ENCODE measurements at places on chromosomes 4 and X. TPM values are rescaled to one million over a fixed set of nuclear protein-coding genes. Genes with fewer than 3 reads are reported as not detected.

The MAGEB10 gene
- not detected for total RNA-seq

The MAGEA4 gene
- not detected for total RNA-seq

GRCh38 chr4:99038213-99038612 lies 42.7 kb downstream of the METAP1 start:
- no peak for DNase-seq

The PAQR3 gene
- total RNA-seq, result 10.2 TPM

GRCh38 chrX:43585922-43586321 lies 70.2 kb upstream of the MAOA start:
- no peak for DNase-seq

The PCDH19 gene
- total RNA-seq, result 0.76 TPM

GRCh38 chr4:81565142-81565870 lies 93.6 kb upstream of the RASGEF1B start:
- DNase-seq, result no peak

The HERC5 gene
- 19.3 TPM for total RNA-seq

GRCh38 chrX:121308276-121308805 lies 260.9 kb downstream of the GLUD2 start:
- DNase-seq, result no peak

DNA sequence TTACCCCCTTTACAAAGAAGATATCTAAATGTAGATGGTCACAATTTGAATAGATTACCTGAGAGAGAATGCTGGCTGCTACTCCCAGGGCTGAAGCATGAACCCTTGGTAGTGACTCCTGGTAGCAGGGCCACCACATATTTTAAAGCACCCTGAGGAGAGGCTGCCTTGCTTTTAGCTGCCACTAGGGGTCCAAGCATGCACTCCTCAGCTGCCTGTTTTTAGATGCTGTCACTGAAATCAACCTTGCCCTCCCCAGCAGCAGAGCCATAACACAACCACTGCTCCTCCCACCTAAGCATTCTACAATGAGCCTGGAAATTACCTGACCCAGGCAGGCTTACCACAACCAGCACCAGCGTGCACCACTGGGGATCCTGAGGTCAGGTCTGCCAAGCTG lies 850.9 kb downstream of the FAM133A start:
- no peak for DNase-seq

The NLGN3 gene
- total RNA-seq, result 0.19 TPM

GRCh38 chr4:187256897-187257296 lies 533.2 kb upstream of the FAT1 start:
- no peak for DNase-seq

- no peak for DNase-seq
Observed at GRCh38 chr4:180153587-180153986, 2089.6 kb upstream of the TENM3 start.

The ADGRG4 gene
- total RNA-seq, result under 0.01 TPM

The LNX1 gene
- 1.6 TPM for total RNA-seq

DNA sequence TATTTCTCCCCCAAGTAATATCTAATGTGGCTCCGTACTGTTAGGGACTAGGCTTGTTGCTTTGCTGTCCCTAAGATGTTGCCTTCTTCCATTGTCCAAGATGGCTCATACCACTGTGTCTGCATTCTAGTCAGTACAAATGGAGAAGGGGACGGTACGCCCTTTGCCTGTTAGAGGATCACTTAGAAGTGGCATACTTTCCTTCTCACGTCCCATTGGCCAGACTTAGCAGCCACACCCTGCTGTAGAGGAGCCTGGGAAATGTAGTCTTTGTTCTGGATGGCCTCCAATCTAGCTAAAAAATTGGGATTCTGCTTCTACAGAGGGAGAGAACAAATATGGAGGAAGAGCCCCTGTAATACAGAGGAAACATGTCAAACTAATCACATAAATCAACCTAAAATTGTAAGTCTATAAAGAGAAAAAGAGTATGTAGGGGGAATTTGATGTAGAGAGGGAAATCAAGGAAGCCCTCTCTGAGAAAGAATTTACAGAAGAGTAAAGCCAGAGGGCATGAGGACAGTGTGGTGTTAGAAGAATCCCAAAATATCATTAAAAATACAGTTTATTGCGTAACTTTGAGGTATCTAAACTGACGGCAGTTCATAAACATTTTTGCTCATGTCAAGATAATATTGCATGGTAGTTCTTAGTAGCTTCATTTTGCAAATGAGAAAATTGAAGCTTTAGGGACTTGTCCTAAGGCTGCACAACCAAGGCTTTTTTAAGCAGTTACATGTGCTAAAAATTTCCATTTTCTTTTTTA lies 15.1 kb downstream of the PRIMPOL start:
- peak; percentile 37 for DNase-seq

DNA sequence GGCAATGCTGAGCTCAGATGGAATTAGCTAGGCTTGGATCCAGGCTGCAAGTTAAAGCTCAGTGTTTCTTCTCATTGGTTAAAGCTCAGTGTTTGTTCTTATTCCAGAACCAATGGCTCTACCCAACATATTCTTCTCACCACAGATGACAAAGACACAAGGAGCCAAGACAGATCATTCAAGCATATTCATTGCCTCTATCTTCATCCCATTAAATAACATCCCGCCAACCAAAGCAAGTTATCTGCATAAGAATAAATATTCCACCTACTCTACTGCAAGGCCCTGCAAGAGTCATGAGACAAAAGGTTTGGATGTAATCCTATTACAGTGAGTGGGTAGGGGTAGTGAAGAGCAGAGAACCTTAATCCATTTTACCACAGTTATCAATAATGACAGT lies 766.5 kb downstream of the C4orf33 start:
- DNase-seq, result no peak

GRCh38 chr4:183392377-183392776 lies 52.1 kb upstream of the CDKN2AIP start:
- DNase-seq, result no peak

DNA sequence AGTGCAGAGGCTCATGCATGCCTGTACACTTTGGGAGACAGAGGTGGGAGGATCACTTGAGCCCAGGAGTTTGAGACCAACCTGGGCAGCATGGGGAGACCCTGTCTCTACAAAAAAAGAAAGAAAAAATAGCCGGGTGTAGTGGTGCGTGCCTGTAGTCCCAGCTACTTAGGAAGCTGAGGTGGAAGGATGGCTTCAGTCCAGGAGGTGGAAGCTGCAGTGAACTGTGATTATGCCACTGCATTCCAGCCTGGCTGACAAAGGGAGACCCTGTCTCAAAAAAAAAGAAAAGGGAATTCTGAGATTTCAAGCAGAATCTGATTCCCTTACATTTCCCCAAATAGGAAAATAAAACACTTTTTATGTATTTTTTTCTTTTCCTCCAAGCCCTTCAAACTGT lies 83.5 kb downstream of the SYNPO2 start:
- DNase-seq, result no peak

The RTL5 gene
- 0.38 TPM for total RNA-seq

DNA sequence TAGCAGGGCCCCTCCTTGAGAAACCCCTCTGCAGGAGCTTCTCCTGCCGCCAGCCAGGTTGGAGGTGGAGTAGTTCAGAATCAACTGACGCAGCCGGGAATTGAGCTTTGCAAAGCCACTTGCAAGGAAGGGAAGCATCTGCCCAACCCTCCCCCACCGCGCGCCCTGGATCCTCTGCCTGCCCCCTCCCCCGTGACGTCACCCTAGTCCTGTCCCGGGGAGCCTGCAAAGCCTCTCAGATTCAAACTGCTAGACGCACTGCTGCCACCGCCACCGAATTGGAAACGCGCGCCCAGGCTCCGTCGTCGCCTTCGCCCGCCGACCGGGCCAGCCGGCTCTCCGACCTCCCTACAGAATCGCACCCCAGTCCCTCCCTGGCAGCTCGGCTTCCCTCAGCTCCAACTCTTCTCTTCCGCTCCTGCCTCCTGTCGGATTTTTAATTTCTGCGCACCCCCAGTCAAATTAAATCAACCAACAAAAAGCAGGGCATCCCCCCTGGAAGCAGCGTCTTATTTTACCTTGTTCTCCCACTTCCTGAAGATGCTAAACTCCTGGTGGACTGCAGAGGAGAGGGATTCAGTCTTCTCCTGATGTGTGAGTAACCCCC lies 3.8 kb downstream of the SLITRK2 start:
- no peak for DNase-seq

The PHOX2B gene
- total RNA-seq, result not detected

DNA sequence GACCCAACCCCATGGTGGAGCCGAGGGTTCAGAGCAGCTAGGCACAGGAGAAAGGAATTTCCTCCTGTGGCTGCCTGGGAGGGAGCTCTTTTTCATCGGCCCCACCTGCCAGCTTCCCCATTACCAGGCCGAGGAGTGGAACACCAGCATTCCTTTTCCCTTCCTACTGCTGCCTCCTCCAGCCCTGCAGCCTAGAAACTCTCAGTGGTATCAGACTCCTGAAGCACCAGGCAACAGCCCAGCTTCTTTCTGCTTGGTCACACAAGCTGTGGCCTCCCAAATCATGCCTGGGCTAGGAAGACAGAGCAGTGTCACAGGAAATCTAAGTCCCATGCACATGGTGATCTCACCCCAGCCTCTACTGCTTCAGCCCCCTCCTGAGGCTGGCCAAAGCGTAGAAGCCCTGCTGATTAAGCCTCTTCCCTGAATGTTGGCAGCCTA lies 30.1 kb downstream of the RTL5 start:
- DNase-seq, result no peak

- no peak for DNase-seq
Observed at GRCh38 chr4:145731028-145731427, 51.1 kb downstream of the C4orf51 start.

The RHOXF1 gene
- total RNA-seq, result 0.42 TPM

The FABP2 gene
- total RNA-seq, result 0.28 TPM

The ATP7A gene
- total RNA-seq, result 9.1 TPM

GRCh38 chr4:122205687-122206086 lies 53.6 kb downstream of the BLTP1 start:
- no peak for DNase-seq

The CSAG3 gene
- 0.52 TPM for total RNA-seq

GRCh38 chrX:111511477-111511876 lies at the start of gene SERTM2:
SERTM2 (plus strand) TSS chrX:111511645; CDS start chrX:111518858, 7,213 bp downstream.
- no peak for DNase-seq

DNA sequence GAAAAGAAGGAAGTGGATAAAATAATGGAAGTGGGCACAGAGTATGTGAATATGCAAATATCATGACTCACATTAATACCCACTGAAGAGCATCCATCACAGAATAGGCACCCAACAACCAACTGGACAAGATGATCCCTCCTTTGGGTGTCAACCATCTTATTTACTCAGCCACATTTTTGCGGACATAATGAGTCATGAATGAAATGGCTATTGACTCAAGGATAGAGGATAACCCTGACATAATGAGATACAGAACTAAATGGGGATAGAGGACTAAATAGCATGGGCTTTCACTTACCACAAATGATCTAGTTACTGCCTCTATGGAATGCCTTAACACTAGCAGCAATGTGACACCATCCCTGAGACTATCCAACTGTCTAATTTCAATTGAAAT lies 224.7 kb downstream of the ANTXR2 start:
- no peak for DNase-seq

The DRD5 gene
- 0.09 TPM for total RNA-seq

The BANK1 gene
- total RNA-seq, result 1.7 TPM

GRCh38 chrX:107775734-107776511 lies at the start of gene TSC22D3:
TSC22D3 (minus strand) TSS chrX:107775787; CDS start chrX:107775419, 368 bp downstream.
- no peak for DNase-seq

- DNase-seq, result peak; percentile 38
Observed at GRCh38 chr4:173334891-173335752, 964 bp upstream of the HMGB2 start.

- DNase-seq, result no peak
Observed at GRCh38 chrX:18389966-18390365, 35.4 kb upstream of the CDKL5 start.

The SPRY1 gene
- total RNA-seq, result 14.0 TPM

The PDE5A gene
- total RNA-seq, result 5.2 TPM

DNA sequence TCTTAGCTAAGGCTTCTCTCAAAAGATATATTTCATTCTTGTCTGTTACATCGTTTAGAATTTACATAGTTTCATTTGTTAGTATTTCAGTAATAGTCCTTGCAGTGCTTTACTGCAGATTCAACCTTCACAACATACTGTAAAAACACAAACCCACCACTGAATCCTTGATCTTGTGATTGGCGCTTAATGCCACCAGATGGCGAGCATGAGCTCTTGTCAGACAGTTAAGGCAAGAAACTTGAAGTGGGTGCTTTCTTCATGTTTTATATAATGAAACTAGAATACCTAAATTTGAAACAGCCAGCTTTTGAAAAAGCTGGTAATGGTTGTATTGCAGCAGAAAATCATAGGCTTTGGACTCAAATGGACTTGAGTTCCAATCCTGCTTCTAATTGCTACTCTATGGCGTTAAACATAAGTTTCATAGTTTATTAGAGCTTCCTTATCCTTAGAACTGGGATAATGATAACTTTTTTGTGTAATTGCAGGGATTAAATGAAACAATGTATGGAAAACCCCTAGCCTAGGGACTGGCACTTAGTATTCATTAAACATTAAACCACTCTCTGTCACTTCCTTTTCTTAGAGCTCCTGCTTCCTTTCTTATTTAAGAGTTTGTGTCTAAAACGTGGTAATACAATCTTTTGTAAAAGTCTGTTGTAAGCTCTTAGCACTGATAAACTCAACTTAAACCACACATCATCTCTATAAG lies 95.1 kb downstream of the USP9X start:
- peak; percentile 70 for DNase-seq

DNA sequence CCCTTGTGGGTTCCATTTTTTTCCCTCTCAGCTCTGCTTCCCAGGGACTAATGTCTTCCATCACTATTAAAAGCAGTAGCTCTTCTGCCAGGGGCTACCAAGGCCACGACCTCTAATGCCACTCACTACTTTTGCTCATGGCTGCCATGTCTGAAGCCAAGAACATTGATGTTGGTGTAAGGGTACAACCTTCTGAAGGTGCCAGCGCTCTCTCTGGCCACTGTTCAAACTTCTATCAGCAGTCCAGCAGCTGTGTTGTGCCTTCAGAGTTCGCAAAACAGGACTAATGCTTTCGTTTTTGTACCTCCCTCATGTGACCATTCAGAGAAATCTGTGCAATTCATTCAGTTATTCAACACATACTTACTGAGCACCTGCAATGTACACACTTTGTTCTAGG lies 121.5 kb upstream of the ENPEP start:
- DNase-seq, result no peak

DNA sequence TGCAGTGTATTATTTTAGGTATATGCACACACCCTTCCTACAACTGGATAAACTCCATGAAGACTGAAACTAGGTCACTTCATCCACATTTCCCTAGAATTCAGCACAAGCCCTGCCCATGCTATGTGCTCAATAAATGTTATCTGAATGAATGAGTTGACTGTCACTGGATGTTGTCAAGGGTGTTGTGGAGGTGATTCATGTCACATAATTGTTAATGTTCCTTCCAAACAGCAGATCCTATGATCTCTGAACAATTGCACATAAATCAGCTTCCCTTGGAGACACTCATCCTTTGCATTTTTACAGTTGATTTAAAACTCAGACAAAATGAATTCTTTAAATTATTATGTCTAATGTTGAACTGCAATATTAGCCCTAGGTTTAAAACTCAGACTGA lies 154.7 kb downstream of the TSPAN5 start:
- no peak for DNase-seq
